CD4-positive, alpha-beta T cell treated with Interleukin-12 subunit alpha and Interleukin-12 subunit beta, for 1 hour (primary cell): ENCODE measurements at places on chromosomes 12 and 14.
A peak's percentile ranks its signal among the peaks of the same experiment; 100 is the strongest.

GRCh38 chr14:35400648-35401421 is 3.7 kb downstream of the NFKBIA start:
- peak; percentile 57 for DNase-seq

- peak; percentile 51 for DNase-seq
Measured at GRCh38 chr12:4353785-4354208, 25.7 kb downstream of the FGF23 start.

DNA sequence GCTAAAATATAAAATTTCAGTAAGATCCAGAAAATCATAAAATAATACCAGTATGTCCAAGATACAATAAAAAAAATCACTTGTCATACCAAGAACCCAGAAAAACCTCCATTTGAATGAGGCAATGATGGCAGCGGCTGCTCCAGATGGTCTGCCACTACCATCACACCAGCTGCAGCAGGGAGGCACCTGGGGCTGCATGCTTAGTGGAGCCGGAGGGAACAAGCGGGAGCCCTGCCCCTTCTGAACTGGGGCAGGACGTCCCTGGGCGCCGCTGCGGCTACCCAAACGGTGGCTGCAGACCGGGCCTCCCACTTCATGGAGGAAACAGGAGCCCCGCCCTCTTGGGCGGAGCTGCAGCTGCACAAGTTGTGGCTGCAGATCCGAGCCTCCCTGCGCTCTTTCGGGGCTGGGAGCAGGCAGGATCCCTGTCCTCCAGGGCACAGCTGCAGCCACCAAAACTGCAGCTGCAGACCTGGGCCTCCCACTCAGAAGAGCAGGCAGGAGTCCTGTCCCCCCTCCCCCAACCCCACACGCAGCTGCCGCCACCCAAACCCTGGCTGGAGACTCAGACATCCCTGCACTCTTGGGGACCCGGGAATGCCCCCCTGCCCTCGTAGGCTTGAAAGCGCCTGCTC is 36.1 kb upstream of the OR5AU1 start:
- peak; percentile 72 for DNase-seq

GRCh38 chr12:69154585-69155363 is 84.6 kb upstream of the CPSF6 start:
- peak; percentile 81 for DNase-seq

- no peak for DNase-seq
Measured at GRCh38 chr12:107233551-107233950, 140.2 kb upstream of the CRY1 start.

DNA sequence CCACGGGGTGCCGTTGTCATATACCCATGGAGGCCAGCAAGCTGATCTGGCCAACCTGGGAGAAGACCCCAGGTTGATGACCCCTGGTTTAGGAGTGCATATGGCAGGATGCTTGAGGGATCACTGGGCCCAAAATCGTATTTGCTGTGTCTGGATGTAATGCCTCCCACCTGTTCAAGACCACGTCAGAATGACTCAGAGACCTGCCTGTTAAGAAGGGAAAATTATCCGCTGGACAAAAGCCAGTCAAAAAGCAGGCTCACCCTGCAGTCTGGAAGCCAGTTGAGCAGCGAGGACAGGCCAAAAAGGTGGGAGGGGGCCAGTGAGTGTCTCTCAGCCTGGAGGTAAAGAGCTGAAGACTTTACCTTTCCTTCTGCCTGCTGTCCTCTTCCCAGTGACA is 449.2 kb downstream of the DPF3 start:
- DNase-seq = no peak

DNA sequence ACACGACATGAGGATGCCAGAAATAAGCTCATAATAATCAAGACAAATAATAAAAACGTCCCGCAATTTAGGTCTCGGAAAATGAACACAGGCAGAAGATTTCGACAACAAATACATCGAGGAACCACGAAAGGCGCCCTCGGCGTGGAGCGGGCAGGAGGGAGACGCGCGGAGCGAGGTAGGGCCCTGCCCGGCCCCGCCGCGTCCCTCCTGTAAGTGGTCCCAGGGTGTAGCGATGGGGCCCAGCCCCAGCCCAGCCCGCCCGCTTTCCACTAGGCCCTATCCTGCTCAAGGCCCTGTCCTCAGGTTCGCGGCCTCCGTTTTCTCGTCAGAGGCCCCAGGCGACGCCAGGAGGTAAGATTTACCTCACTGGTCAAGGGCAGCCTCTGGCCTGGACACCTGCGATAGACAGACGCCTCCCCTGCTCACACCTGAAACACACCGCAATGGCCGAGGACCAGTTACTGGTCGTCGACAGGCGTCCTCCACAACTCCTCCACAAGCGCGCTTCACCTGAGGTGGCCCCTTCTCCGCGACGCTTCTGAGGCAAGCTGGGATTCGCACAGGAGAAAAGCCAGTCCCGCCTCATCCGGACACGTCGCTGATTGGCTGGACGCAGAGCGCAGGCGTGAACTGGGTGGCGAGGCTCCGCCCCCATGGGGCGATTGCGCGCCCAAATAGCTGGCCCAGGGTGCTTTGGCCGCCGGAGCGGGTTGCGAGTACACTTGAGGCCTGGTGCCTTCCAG is at the start of gene SYCP3:
Gene SYCP3 (minus strand): TSS at position 543 of the 746 bp plus-strand sequence. CDS start 1,527 bp downstream, outside the sequence.
- no peak for DNase-seq

DNA sequence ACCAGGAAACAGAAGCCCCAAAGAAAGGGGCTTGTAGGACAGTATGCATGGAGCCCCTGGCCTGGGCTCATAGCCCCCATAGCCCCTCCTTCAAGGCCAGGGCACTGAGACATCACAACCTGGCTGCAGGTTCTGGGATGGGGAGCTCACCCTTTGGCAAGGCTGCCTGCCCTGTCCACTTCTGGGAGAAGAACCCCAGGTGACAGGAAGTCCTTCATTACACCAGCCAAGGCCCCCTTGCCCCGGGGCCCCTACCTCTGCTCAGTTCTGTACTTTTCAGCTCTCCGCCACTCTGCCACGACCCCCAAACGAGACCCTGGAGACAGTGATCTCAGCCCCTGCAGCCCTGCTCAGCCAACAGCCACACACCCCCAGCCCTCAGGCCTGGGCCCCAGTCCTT is 223.2 kb upstream of the RTL1 start:
- no peak for DNase-seq

DNA sequence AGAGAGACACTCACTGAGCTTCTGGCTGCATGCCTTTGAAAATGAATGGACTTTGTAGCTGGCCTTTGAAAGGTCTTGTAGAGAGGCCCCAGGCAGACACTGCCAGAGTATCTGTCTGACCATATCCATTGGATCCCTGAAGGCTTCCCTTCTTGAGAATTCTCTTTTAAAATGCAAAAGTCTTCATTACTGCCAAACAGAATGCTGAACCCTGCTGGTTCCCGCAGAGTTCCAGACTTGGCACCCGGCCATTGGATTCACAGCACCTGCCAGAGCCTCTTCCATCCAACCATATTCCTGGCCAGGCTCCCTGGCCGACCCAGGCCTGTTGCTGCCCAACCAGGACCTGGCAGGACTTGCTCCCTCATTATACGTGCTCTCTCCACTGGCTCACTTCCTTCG is 182.5 kb downstream of the GXYLT1 start:
- DNase-seq = no peak
